ENCODE measurements at places on chromosomes 13 and 19.

- DNase-seq = no peak
Observed at GRCh38 chr13:39768962-39769361, 113.5 kb downstream of the COG6 start.

DNA sequence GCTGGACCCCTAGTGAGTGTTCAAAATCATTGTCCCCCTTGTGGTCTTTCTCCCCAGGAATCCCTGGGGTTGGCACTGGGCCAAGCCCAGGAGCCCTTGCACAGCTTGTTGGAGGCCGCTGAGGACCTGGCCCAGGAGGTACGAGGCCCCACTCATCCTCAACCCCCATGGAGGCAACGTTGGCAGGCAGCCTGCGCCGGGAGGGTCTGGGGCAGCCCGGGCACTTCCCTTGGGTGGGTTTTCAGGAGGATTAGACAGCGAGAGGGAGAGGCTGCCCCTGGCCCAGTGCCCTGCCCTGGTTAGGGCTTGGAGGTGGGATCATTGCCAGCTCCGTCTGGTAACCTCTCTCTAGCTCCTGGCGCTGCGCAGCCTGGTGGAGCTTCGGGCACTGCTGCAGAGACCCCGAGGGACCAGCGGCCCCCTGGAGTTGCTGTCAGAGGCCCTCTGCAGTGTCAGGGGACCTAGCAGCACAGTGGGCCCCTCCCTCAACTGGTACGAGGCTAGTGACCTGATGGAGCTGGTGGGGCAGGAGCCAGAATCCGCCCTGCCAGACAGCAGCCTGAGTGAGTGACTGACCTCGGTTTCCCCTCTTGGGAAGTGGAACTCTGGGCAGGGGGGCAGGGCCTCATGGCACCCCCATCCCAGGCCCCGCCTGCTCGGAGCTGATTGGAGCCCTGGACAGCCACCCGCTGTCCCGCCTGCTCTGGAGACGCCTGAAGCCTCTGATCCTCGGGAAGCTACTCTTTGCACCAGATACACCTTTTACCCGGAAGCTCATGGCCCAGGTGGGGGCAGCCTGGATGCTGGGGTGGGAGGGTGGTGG, 3.0 kb downstream of the ABCA7 start:
- DNase-seq = no peak

GRCh38 chr19:10812902-10813404, 23.1 kb downstream of the TMED1 start:
- no peak for DNase-seq

DNA sequence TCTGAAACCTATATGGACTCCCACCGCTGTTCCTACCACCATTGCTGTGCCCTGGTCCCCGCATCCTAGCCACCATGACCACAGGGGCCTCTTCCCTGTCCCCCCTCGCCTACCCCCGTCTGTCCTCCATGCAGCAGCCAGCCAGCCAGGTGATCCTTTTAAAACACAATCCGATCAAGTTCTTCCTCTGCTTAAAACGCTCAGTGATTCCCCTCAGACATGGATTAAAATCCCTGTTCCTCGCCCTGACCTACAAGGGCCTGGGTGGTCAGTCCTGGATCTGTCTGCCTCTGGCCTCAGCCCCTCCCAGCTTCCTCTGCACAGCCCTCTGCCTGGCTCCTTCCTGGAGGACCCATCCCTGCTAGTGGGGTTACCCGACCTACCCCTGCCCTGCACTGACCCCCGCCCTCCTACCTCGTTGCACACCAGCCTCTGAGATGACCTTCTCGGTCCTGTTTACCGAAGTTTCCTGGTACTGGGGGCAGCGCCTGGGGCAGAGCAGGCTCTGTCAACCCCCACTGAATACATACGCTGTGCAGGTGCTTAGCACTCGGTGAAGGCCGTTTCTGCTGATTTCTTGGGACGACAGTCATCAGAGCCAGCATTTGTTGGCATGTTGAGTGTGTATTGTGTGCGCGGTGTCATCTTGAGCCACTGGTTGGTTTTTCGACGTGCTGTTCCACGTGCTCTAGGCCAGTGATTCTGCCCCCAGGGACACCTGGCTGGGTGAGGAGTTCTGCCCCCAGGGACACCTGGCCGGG, 14.7 kb upstream of the LENG8 start:
- no peak for DNase-seq

DNA sequence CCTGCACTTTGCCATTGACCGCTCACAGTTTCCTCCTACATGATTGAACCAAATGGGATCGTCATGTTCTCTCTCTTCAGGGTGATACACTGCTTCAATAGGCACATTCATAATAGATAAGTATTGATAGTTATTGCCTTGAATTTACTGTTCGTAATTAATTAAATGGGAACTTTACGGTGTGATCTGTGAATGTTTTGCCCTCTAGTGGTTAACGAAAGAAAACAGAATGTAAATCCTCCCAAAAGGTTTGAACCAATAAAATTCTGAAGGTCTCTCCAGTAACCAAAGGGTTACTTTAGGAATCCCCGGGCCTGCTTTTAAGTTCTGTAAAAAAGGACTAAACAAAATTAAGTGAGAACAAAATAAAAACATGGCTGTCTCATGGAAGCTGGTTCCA, 389.3 kb downstream of the DACH1 start:
- no peak for DNase-seq

GRCh38 chr13:75541287-75541686, 3.6 kb upstream of the COMMD6 start:
- no peak for DNase-seq

GRCh38 chr13:26025771-26026170, 26.0 kb downstream of the SHISA2 start:
- no peak for DNase-seq

GRCh38 chr19:1070576-1070930, 3.6 kb downstream of the ARHGAP45 start:
- DNase-seq = no peak

- DNase-seq = peak; percentile 24
Observed at GRCh38 chr19:3338541-3339181, 27.7 kb upstream of the NFIC start.

- DNase-seq = no peak
Observed at GRCh38 chr19:16261584-16262368, 62.9 kb upstream of the KLF2 start.

- no peak for DNase-seq
Observed at GRCh38 chr13:96161141-96161540, 71.2 kb downstream of the HS6ST3 start.

GRCh38 chr13:91540158-91540736, 141.8 kb downstream of the GPC5 start:
- DNase-seq = no peak

DNA sequence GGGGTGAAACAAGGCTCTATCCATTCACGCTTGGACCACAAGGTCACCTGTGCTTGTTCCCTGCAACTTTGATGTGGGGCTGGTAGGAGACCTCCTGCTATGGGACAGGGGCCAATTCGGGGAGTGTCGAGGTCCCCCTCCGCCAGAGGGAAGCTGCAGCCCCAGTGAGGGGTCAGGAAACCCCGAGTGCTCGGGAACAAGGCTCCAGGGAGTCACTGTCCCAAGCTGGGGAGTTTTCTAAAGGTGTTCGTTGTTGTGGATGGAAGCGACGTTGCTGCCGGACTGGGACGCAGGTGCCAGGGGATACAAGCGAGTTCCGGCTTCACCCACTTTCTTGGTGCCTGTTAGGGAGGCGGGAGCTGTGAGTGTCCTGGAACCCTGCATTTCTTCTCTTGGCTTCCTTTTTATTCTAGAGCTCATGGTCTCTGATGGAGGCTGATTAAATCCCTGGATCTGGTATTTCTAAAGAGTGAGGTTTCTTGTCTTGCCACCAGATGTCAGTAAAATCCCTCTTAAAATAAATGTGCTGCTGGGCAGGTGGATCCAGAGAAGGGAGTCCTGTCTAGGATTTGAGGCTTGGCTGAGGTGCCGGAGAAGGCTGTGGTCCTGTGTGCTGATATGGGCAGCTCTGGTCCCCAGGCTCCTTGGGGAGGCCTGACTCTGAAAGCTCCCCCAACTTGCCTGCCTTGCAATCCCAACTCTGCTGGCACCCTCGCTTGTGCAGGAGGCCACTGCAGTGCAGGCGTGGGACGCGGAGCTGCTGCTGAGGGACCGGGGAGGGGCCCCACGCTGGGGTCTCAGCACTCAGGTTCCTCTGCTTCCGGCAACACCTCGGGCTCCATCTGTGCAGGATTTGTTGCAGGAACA, 153.9 kb downstream of the TEX29 start:
- no peak for DNase-seq

DNA sequence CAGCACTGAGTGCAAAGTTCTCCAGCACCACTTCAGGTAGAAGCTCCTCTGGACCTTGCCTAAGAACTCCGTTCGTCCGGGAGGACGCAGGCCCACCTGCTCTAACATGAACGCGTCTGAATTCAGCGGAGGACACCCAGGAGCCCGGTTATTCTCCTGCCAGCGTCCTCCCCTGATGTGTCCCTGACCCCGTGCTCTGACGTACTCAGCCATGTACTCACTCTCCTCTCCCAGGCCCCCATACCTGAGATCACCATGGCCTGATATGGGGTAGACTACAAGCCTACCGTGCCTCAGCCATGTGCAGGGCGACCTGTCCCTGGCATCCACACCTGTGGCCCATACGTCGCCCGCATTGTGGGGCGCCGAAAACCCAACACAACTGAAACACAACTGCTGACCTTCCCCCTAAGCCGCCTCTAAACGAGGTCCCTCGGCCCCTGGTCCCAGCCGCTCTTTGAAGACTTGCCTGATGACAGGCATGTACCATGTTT, 744 bp upstream of the ZNF584 start:
- no peak for DNase-seq

DNA sequence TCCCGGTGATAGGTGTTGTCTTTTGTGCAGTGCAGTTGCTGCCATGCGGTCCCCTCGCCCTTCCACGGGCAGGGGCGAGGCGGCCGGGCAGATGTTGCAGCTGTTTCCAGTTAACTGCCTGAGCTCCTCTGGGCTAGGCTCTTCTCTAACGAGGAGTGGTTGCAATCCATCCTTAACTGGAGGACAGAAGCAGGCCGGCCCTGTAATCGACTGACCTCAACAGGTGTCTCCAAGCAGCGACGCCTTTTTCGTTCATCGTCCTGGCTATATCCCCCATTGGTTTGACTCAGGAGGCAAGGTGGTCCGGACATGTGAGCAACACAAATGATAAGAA, 1.9 kb upstream of the TSC22D1 start:
- DNase-seq = no peak

- DNase-seq = no peak
Observed at GRCh38 chr13:28128030-28128429, 10.3 kb upstream of the PAN3 start.

- peak; percentile 84 for DNase-seq
Observed at GRCh38 chr19:50025794-50026549, at the start of gene ZNF473. Gene ZNF473, plus strand, starts transcription at chr19:50026005. Its CDS starts 5,078 bp downstream, at chr19:50031083.

GRCh38 chr13:51148223-51148951, 37.3 kb upstream of the C13orf42 start:
- no peak for DNase-seq

DNA sequence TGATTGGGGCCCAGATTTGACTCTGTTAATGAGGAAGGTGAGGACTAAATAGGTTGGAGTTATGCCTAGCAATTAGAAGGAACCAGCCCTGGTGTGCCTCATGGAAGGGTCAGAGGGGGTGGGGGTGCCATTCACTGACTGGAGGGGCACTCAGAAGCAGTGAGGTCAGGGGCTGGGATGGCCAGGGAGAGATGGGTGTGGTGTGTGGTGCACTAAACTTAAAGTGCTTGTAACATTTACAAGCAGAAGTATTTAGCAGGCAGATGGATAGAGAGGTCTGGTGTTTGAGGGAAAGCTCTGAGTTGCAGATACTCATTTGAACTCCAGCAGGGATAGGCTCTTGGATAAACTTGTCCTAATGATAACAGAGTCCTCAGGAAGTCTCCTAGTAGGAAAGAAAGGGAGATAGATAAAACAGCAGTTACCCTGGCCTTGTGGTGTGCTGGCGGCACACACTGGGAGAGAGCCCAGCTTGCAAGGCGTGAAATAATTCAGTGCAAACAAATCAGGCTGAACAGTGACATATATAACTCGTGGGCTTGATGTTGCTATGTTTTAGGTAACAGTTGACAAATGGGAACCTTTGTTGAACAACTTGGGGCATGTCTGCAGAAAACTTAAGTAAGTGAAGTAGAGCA, 20.0 kb upstream of the UPF3A start:
- no peak for DNase-seq

GRCh38 chr13:37413161-37413560, 185.4 kb downstream of the POSTN start:
- no peak for DNase-seq

DNA sequence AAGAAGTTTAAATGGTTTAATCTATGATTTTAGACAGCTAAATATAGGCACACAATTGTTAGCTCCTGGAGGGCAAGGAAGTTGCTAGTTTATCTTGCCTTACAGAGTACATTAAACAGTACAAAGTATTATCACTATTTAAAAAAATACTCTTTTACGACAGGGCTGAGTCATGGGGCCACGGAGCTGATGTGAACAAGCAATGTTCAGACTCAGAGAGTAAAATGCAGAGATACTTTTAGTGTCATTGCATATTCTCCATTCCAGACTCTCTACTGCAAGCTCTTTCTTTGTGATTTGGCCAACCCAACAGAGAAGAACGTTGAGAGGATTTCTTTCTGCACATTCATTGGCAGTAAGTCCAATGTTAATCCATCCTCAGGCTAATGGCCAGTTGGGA, 352.4 kb downstream of the SPRY2 start:
- no peak for DNase-seq

- DNase-seq = no peak
Observed at GRCh38 chr19:49546825-49547565, 19.2 kb downstream of the RCN3 start.

GRCh38 chr19:18234194-18234593, 8.0 kb upstream of the PDE4C start:
- DNase-seq = no peak

GRCh38 chr13:39603424-39603947, 493 bp upstream of the LHFPL6 start:
- DNase-seq = no peak

DNA sequence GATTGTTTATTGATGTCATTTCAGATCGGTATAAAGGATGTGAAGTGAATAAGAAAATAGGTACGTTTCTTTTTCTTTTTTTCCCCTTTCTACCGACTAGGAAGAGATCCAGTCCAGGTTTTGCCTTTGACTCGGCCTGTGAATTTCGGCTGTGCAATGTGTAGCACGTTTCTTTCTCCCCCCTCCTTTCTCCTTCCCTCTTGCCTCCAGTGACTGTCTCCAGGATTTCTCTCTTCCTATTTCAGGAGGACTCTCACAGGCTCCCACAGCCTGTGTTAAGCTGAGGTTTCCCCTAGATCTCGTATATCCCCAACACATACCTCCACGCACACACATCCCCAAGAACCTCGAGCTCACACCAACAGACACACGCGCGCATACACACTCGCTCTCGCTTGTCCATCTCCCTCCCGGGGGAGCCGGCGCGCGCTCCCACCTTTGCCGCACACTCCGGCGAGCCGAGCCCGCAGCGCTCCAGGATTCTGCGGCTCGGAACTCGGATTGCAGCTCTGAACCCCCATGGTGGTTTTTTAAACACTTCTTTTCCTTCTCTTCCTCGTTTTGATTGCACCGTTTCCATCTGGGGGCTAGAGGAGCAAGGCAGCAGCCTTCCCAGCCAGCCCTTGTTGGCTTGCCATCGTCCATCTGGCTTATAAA, at the start of gene GPC6:
Gene GPC6 (plus strand): TSS at position 185 of the 657 bp plus-strand sequence.
- no peak for DNase-seq

DNA sequence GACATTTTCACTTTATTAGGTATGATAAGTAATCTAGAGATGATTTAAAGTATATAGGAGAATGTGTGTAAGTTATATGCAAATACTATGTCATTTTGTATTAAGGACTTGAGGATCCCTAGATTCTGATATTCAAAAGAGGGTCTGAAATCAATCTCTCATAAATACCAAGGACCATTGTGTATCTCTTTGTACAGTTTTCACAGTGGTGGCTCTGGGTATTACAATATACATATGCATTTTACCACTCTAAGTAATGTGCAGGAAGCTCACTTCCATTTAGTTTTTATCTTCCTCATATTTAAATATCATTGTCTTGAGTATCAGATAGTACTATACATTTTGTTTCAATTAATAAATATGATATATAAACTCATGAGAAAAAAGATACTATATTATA, 862.6 kb upstream of the PCDH20 start:
- DNase-seq = no peak
